ENCODE measurements at places on chromosomes 11 and 22. TPM values are rescaled to one million over a fixed set of nuclear protein-coding genes. Genes with fewer than 3 reads are reported as not detected.

- DNase-seq, result no peak
- peaks cover 3% of the 10 kb centered on the region for H3K27me3 ChIP-seq
- H3K36me3 ChIP-seq, result no peaks in the 10 kb centered on the region
- peaks cover under 1% of the 10 kb centered on the region for H3K4me1 ChIP-seq
Observed at GRCh38 chr22:44581096-44581435, 83.0 kb upstream of the RTL6 start.

- H3K27me3 ChIP-seq, result no peaks in the 10 kb centered on the region
- peaks cover 31% of the 10 kb centered on the region for H3K4me1 ChIP-seq
- peak overlapping the region; percentile 42 for H3K27ac ChIP-seq
- H3K36me3 ChIP-seq, result no peaks in the 10 kb centered on the region
- DNase-seq, result peak; percentile 30
Observed at GRCh38 chr11:74683279-74683871, 47.9 kb downstream of the CHRDL2 start.

- H3K4me1 ChIP-seq, result peaks cover 10% of the 10 kb centered on the region
- H3K27me3 ChIP-seq, result no peaks in the 10 kb centered on the region
- no peak overlapping the region for H3K4me3 ChIP-seq
- H3K36me3 ChIP-seq, result peaks cover 4% of the 10 kb centered on the region
Observed at GRCh38 chr22:26568207-26568706, 21.7 kb downstream of the TPST2 start.

DNA sequence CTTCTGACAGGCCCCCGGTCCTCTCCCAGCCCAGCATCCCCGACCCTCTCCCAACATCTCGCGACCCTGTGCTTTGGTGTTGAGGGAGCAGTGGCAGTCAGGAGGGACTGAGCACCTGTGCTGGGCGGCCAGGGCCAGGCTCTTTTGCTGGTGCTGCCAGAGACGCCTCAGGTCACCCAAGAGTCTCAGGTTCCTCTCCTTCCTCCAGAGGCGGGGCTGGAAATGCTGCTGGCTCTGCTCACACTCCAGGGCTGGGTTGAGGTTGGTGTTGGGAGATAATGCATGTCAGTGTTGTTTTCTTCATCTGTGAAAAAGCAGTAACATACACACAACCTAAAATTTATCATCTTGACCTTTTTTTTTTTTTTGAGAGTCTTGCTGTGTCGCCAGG, 1.2 kb upstream of the IGLL1 start:
- H3K27me3 ChIP-seq, result no peaks in the 10 kb centered on the region
- DNase-seq, result no peak
- H3K4me3 ChIP-seq, result no peak overlapping the region
- peaks cover 7% of the 10 kb centered on the region for H3K36me3 ChIP-seq
- H3K4me1 ChIP-seq, result no peaks in the 10 kb centered on the region
- H3K27ac ChIP-seq, result no peak overlapping the region

- no peak for DNase-seq
- no peak overlapping the region for H3K4me3 ChIP-seq
- H3K36me3 ChIP-seq, result no peaks in the 10 kb centered on the region
- no peak overlapping the region for H3K27ac ChIP-seq
- H3K4me1 ChIP-seq, result no peaks in the 10 kb centered on the region
Observed at GRCh38 chr11:127071606-127072005, 71.0 kb upstream of the KIRREL3 start.

DNA sequence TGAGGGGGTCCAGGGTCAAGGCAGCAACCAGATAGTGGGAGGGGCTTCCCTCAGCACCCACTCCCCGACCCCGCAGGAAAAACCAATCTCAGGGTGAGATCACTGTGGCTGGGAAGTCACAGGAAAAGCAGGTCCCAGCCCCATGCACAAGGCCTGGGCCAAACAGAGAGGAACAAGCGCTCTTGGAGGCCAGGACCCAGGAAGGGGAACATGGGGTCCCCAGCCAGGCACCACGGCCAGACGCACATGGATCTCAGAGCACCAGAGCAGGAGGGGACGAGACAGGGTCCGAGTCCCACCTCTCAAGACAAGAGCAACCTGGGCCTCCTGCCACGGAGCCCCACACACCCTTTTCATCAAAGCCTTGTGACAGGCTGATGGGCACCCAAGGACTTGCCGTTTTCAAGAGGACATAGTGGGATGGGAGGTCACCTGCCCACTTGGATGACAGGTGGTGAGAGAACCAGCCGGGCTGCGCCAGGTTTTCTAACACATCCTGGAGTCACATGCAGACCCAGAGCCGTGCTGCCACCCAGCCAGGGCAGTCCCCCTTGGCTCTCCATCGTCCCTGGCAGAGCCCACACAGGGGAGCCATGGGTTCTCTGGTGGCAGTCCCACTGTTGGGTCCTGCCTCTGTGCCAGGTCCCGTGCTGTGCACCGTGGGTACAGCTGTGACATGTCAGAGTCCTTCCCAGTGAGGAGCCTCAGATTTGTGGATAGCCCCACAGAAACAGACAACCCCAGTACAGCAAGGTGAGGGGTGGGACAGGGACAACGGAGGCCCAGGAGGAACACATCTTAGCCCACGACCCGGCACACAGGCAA, 13.2 kb downstream of the POLR3H start:
- H3K27ac ChIP-seq, result no peak overlapping the region
- no peaks in the 10 kb centered on the region for H3K27me3 ChIP-seq
- H3K36me3 ChIP-seq, result peaks cover 87% of the 10 kb centered on the region
- H3K4me1 ChIP-seq, result peaks cover 36% of the 10 kb centered on the region
- H3K4me3 ChIP-seq, result no peak overlapping the region

DNA sequence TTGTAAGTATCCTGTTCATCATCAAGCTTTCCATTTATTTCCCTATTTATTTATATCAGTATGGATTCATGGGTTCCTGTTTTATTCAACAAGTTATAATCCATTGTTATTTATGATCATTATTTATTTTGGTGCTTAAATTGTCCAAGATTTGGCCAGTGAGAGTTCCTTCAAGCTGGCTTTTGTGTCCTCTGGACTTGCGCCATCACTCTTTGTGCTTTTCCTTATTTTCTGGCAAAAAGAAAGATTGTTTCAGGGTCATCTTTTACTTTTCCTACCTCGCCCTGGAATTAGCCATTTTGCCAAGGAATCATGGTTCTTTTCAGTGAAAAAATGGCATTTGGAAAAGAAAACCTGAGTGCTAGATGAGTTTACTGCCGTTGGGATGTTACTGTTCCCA, 193.4 kb downstream of the ADAMTS15 start:
- H3K36me3 ChIP-seq, result no peaks in the 10 kb centered on the region
- H3K4me1 ChIP-seq, result peaks cover 4% of the 10 kb centered on the region
- DNase-seq, result no peak
- no peaks in the 10 kb centered on the region for H3K27me3 ChIP-seq
- H3K4me3 ChIP-seq, result no peak overlapping the region
- no peak overlapping the region for H3K27ac ChIP-seq

GRCh38 chr22:46834021-46834737, 71.7 kb downstream of the TBC1D22A start:
- no peaks in the 10 kb centered on the region for H3K36me3 ChIP-seq
- no peak for DNase-seq
- peaks cover 16% of the 10 kb centered on the region for H3K4me1 ChIP-seq

- H3K4me3 ChIP-seq, result no peak overlapping the region
- DNase-seq, result no peak
- no peaks in the 10 kb centered on the region for H3K36me3 ChIP-seq
Observed at GRCh38 chr11:102722821-102723220, 1.9 kb downstream of the MMP8 start.

- no peaks in the 10 kb centered on the region for H3K4me1 ChIP-seq
- H3K27me3 ChIP-seq, result no peaks in the 10 kb centered on the region
- no peak overlapping the region for H3K4me3 ChIP-seq
- H3K36me3 ChIP-seq, result no peaks in the 10 kb centered on the region
Observed at GRCh38 chr22:21087119-21087518, 41.4 kb downstream of the LRRC74B start.

DNA sequence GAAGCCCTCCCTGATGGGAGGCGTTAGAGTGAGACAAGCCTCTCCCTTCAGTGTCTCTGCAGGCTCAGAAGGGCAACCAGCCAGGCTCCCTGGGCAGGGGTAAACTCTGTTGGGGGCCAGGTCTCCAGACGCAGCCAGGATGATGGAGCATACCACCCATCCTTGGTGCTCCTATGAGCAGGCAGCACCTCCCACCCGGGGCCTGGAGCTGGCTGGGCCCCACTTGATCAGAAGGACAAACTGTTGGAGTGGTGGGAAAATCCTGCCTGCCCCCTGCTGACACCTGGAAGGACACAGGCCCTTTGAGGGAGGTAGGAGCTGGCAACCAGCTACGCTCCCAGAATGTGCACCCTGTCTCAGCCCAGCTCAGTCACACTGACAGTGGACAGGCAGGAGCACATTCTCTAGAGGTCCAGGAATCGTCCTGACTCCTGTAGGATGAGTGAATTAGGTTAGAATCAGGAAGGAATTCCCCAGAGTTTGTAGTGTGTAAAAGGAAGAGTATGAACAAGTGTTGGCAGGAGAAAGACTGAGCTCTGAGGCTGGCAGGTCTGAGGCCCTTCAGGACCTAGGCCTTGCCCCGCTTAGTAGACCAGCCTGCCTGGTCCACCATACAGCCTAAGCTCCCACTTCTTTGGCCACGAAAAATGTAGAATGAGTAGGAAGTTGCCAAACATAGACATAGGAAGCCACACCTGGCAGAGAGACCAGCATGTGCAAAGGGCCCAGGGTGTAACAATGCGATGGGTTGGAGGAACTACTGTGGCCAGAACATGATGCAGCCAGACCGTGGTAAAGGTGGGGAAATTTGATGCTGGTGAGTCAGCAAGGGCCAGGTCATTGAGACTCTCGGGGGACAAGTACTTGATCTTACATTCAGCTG, 19.1 kb downstream of the ARHGEF17 start:
- peak overlapping the region; percentile 64 for H3K27ac ChIP-seq
- DNase-seq, result no peak
- peaks cover 17% of the 10 kb centered on the region for H3K36me3 ChIP-seq
- H3K4me1 ChIP-seq, result peaks cover 87% of the 10 kb centered on the region
- H3K4me3 ChIP-seq, result no peak overlapping the region

DNA sequence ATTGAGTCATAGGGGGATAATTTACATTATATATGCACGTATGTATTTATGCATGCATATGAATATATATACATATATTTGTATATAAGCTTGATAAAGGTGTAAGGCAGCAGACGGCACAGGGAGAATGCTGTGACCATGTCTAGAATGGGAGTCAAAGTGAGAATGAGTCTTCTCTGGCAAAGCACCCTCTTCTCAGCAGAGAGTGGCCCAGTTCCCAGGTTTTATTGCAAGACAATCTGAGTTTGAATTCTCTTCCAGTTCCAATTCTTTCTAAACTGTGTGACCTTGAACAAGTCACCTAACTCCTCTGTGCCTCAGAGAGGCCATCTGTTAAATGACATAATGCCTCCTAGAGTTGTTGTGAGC, 13.8 kb downstream of the EHF start:
- no peaks in the 10 kb centered on the region for H3K36me3 ChIP-seq
- no peaks in the 10 kb centered on the region for H3K27me3 ChIP-seq
- H3K27ac ChIP-seq, result no peak overlapping the region

- H3K36me3 ChIP-seq, result peaks cover 85% of the 10 kb centered on the region
- H3K27ac ChIP-seq, result no peak overlapping the region
- DNase-seq, result no peak
- H3K4me3 ChIP-seq, result no peak overlapping the region
- peaks cover 23% of the 10 kb centered on the region for H3K4me1 ChIP-seq
- no peaks in the 10 kb centered on the region for H3K27me3 ChIP-seq
Observed at GRCh38 chr22:50573491-50574382, 4.5 kb downstream of the CPT1B start.

DNA sequence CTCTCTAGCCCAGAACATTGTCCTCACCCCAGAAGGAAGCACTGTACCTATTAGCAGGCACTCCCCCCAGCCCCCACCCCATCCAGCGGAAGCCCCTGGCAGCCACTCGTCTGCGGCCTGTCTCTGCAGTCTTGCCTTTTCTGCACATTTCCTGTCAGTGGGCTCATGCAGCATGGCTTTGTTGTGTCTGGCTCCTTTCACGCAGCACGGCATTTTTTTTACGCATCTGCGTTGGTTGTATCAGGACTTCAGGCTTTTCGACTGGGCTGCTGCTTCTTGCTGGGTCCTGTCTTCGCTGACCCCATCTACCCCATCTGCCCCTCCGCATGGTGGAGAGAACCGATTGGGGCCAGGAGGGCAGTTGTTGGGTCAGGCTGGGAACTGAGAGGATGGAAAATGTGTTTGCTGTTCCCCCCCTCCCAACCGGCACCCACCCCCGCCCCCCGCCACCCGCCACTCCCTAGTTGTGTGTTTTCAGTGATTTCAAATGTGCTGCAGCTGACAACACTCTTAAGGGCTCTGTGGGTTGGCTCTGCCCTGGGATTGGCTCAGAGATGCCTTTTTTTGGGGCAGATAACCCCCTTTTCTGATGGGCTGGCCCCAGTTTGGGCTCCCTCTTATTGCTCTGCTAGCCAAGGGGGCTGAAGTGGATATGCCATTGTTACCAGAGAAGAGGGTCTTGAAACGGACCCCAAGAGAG, 110.0 kb downstream of the KIAA1671 start:
- H3K4me3 ChIP-seq, result no peak overlapping the region
- peaks cover 18% of the 10 kb centered on the region for H3K4me1 ChIP-seq
- no peaks in the 10 kb centered on the region for H3K27me3 ChIP-seq
- no peak for DNase-seq

DNA sequence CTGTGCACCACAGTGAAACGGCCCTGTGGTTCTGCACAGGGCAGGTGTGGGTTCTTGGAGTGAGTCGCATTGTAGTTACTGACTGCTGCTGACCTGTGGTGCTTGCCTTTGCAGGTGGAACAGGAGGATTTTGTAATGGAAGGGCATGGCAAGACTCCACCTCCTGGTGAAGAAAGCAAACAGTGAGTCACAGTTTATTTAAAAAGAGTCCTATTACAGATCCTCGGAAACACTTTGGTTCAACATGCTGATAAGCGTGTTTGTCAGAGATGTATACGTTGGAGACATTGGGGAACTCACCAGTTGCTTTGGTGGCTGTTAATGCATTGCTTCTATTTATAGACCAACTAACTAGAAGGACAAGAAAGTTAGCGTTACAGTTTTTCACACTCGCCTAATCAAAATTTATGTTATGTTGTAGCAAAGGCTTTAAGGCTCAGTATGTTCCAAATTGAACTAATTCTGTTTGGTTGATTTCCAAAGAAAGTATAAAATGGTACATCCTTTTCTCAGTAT, 21.7 kb upstream of the TNRC6B start:
- no peaks in the 10 kb centered on the region for H3K36me3 ChIP-seq
- no peak overlapping the region for H3K27ac ChIP-seq
- H3K4me1 ChIP-seq, result no peaks in the 10 kb centered on the region
- no peaks in the 10 kb centered on the region for H3K27me3 ChIP-seq
- DNase-seq, result no peak
- no peak overlapping the region for H3K4me3 ChIP-seq

GRCh38 chr11:42762348-42762747, 549.4 kb upstream of the API5 start:
- no peaks in the 10 kb centered on the region for H3K4me1 ChIP-seq
- no peak overlapping the region for H3K4me3 ChIP-seq
- no peaks in the 10 kb centered on the region for H3K27me3 ChIP-seq
- H3K36me3 ChIP-seq, result no peaks in the 10 kb centered on the region
- DNase-seq, result no peak

GRCh38 chr11:19704213-19704612, 8.4 kb upstream of the NAV2 start:
- no peaks in the 10 kb centered on the region for H3K4me1 ChIP-seq
- no peak overlapping the region for H3K27ac ChIP-seq
- DNase-seq, result no peak
- no peak overlapping the region for H3K4me3 ChIP-seq
- no peaks in the 10 kb centered on the region for H3K36me3 ChIP-seq

The OR8D4 gene
- polyA plus RNA-seq, result not detected

The MYO7A gene
- 3.9 TPM for polyA plus RNA-seq

The GLB1L3 gene
- 2.6 TPM for polyA plus RNA-seq

The OR10G8 gene
- not detected for polyA plus RNA-seq

The BRSK2 gene
- polyA plus RNA-seq, result 95.0 TPM

The CAVIN3 gene
- 28.8 TPM for polyA plus RNA-seq

The SLC29A2 gene
- 11.0 TPM for polyA plus RNA-seq

The IFITM1 gene
- polyA plus RNA-seq, result 29.2 TPM
